Right lobe of liver (tissue), 6 donors: ENCODE measurements at places on chromosomes 7 and 10.

GRCh38 chr10:120593693-120594092 lies 136.7 kb downstream of the PLPP4 start:
- no peak for DNase-seq

DNA sequence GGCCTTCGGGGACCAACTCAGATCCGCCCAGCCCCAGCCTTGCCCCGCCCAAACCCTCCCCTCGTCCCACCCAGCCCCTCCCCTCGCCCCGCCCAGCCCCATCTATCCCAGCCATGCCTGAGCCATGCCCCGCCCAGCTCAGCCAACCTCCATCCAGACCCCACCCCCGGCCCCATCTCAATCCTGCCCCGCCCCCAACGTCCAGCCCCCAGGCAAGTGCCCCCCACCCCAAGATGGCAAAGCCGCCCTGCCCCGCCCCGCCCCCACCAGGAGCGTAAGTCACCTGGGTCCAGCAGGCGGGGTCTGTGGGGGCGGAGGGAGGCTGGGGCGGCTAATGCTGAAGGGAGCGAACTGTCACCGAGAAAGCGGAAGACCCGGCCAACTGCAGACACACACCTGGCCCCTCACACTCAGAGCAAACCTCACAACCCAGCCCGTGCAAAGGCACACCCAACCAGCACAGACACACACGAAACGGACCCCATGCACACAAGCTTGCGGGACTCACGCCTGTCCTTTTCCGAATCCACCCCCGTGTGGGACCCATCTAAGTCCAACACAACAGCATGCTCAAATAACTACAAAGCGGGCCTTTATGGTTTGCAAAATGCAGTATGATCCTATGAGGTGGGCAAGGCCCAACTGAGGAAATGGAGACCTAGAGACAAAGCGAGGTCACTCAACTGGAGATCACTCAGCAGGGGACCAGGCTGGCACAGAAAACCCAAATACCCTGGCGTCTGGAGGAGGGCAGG lies 11.5 kb upstream of the OGA start:
- peak; percentile 58 for DNase-seq

- DNase-seq, result peak; percentile 76
Observed at GRCh38 chr10:75191821-75192568, 18.6 kb upstream of the VDAC2 start.

- no peak for DNase-seq
Observed at GRCh38 chr7:104206841-104207240, 972 bp downstream of the ORC5 start.

DNA sequence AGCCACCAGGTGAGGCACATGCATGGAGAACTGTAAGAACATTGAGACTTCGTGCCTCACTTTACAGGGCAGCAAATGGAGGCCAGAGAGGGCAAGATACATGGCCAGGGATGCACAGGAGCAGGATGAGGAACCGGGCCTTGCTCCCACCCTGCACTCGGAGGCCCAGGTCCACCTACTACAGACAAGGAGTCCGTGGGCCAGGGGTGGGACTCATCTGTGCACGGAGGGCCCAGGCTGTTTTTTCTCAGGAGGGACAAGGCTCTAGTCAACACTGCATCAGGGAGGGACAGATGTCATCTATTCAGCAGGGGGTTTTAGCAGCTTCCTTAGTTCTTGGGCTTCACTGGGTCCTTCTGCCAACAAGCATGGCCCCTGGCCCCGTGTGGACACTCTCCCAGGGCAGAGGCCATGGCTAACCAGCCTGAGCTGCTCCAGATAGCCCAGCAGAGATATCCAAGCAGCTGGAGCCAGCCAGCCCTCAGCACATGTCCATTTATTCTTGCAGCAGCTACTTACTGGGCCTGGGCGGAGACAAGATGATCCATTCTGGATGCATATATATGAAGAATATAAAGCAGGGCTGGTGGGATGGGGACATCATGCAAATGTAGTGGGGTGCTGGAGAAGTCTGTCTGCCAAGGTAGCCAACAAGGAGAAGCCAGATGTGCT lies 134.5 kb upstream of the RET start:
- DNase-seq, result no peak

DNA sequence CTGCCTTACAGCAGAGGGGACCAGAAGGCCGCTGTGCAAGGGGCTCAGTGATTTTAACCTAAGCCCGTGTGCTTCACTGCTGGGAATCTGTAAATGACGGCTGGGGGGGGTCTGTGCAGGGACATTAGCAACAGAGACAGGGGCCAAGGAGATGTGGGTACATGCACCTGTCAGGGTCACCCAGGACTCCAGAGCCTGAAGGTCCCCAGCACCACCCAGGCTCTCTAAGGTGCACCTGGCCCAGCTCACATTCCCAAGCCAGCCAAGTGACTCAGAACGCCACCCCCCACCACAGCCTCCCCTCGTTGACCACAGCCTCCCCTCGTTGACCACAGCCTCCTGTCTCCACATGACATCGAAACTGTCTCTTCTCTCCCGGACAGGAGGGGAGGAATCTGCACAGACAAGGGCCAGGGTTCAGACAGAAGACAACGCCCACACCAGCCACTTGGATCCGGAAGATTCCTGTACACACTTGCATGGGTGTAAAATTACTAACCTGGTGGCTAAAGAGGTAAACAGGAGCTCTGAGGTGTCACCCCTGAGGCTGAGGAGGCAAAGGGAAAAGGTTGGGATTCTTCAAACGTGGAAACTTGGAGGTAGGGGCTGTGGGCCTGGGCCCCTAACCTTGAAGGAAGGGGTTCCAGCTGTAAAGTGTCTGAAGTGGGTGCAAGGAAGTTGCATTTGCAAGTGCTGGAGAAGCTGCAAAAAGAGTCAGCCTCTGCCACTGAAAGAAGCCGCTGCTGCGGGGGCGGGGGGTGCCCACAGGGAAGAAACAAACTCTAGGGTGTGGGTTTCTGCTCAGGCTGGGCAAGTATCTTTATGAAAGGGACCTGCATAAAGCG lies 27.0 kb downstream of the CALML3 start:
- peak; percentile 47 for DNase-seq

- no peak for DNase-seq
Observed at GRCh38 chr7:73547841-73548240, 9.6 kb downstream of the BCL7B start.

GRCh38 chr7:26691406-26691805 lies 173.0 kb downstream of the SKAP2 start:
- DNase-seq, result no peak

GRCh38 chr10:27794157-27794556 lies 48.5 kb upstream of the MKX start:
- no peak for DNase-seq

DNA sequence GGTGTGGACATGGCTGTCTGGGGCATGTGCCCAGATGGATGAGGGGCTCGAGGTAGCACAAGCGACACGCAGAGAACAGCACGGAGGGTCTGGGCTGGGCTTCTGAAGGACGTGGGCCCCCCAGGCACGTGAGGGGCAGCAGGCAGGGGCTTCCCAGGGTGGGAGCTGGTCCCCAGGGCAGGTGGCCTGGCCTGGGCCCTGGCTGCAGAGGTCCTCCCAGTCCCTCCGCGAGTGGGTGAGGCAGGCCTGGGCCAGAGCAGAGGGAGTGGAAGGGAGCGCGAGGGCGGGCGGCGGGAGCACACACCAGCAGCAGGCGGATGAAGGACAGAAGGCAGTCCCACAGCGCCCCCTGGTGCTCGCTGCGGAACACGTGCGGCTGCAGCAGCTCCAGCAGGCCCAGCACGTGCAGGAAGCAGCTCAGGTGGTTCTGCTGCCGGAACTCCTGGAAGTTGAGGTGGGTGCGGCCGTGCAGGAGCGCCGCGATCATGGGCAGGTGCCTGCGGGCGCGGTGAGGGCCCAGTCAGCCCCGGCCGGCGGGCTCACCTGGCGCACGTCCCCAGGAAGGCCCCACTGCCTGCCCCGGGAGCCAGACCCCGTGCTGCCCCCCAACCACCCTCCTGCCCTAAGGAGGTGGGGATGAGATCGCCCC lies 14.7 kb upstream of the MICALL2 start:
- peak; percentile 88 for DNase-seq

DNA sequence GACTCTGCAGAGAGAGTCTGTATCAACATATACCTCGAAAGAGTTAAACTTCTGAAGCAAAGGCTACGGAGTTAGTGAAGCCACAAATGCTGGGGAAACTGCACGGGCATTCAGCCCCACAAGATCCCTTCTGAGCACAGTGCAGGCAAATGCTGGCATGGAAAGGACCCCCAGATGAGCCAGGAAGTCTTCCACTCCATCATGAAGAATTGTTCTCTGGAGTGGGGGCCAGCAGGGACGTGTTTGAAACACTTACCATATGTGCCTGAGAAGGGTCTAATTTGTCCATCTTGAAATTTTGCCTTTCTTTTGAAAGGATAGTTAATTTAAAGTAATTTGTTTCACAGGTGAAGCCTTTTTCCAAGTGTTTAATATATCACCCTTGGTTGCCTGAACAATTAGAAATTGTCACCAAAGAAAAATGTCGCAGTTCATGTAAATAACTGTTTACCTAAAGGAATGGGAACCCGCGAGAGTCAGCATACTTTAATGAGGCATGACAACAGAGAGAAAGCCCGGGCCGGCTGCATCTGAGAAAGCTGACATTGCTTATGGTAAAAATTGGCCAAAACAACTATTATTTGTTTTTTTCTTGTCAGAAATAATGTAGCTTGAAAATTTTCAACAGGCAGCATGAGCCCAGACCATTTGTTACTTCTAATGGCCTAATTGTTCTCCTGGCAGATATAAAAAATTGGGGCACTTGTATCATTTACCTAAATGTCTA lies 287.6 kb upstream of the MGMT start:
- no peak for DNase-seq

DNA sequence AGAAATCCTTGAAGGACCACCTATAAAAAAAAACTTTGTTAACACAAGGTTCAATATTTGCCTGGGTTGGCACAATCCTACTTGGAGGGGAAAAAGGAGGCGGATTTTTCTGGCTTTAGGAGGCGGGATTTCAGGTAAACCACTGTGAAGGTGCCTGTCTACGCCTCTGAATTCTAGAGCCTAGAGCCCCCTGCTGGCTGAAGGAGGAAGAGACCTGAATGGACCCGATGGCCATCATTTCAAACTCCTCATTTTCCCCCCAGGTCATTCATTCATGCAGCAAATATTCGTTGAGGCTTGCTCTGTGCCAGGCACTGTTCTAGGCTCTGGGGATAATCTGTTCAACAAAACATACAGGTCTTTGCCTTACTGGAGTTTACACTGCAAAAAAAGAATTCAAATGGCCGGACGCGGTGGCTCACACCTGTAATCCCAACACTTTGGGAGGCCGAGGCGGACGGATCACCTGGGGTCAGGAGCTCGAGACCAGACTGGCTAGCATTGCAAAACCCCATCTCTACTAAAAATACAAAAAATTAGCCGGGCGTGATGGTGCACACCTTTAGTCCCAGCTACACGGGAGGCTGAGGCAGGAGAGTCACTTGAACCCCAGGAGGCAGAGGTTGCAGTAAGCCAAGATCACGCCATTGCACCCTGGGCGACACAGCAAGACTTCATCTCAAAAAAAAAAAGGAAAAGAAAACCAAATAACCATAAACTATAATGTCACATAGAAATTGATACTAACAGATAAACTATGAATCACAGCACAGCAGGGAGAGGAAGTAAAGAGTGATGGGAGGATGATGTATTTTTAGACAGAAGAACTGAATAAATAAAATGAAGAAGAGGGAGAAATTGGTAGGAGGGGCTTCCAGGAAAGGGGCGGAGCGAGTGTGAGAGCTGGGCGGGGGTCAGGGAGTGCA lies 90.1 kb upstream of the NFE2L3 start:
- DNase-seq, result peak; percentile 58

DNA sequence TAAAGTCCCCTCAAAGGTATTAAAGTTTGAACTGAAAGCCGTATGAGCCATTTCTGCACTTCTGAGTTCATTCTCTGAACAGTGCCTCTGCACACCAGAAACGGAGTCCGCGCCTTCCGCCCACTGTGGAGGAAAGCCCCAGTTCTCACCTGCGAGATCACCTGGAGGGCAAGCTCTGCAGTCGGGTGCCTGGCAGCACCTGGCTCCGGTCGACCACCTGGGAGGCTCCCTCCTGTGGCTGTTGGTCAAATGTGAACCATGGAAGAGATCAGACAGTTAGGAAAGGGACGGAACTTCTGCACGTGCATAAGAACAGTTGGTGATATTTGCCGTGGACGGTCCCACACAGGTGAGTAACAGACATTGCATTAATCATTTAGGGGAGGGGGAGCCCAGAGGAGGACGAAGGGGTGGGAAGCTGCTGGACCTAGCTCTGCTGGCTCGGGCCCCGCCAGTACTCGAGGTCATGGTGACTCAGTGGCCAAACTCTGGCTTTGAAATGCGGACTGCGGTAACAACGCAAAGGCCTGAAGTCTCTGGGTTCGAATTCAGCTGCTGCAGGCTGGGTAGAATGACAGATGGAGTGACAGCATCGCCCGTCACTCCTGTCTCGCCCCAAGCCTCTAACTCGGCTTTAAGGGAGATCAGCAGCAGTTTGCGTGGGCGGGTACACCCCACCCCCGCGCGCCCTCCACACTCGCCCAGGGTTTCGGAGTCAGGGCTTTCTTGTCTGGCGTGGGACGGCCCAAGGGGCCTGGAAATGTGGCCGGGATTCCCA lies 1.7 kb upstream of the DPYSL4 start:
- DNase-seq, result peak; percentile 53

DNA sequence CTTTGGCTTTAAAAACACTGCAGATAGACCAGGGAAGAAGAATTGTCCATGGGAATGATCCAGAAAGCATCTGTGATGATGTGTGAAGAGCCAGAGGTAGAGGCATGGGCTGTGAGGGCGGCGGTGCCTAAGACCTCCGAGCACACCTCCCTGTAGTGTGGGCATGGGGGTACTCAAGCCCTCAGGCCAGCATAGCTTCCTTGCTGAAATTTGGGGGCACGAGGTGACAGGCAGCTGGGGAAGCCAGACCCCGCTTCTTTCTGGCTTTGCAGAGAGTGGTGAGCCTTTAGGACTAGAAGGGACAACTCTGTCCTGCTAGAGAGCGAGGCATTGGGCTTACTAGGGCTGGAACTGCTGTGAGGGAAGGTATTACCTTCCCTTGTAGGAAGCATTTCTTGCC lies 187.7 kb upstream of the SH2B2 start:
- no peak for DNase-seq

DNA sequence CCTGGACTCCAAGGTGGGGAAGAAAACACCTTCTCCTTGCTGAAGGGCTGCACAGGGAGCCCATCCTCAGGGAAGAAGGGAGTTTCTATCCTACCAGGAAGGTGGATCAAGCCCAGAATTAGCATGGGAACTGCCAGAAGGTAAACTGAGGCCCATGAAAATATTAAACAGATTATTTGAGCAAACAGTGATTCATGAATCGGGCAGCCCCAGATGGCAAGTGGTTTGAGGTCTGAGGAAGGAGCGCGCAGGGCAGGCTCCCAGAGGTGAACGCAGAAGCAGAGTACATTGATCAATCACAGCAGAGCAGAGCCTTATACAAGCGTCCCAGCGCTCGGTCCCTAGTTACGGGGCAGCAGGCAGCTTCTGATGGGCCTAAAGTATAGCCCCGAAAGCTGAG lies 35.8 kb upstream of the PROSER2 start:
- DNase-seq, result no peak
